ENCODE measurements at places on chromosomes 12 and 14.

- no peak for DNase-seq
Observed at GRCh38 chr12:115962216-115962615, 315.3 kb downstream of the MED13L start.

GRCh38 chr14:104550861-104551728 is 28.5 kb upstream of the C14orf180 start:
- DNase-seq, result no peak

DNA sequence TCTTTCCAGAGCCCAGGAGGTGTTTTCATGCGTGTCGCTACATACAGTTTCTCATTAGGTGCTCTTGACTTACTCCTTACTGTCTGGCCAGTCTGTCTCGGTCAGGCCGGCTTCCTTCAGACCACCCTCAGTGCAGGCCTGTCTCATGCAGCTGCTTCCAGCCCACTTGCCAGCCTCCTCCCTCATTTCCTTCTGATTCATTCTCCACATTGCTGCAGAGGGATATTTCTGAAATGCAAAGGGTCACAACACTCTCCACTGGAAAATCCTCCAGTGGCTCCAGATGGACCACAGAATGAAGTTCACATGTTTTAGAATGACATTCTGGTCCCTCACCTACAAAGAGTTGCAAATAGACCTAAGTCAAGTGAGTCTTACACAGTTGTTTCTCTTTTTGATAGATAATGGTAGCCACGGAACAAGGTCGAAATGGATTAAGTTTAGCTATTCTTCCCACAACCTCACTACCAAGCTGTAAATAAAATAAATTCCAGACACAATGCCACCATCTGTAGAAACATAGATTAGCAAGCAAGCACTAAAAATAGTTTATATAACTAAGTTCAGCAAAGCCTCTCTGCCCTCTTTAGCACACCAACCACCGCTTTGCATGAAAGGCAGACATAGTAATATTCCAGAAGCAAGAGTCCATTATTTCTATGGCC is 146.9 kb downstream of the ESR2 start:
- no peak for DNase-seq

- no peak for DNase-seq
Observed at GRCh38 chr14:85531141-85531586, 1.2 kb downstream of the FLRT2 start.

DNA sequence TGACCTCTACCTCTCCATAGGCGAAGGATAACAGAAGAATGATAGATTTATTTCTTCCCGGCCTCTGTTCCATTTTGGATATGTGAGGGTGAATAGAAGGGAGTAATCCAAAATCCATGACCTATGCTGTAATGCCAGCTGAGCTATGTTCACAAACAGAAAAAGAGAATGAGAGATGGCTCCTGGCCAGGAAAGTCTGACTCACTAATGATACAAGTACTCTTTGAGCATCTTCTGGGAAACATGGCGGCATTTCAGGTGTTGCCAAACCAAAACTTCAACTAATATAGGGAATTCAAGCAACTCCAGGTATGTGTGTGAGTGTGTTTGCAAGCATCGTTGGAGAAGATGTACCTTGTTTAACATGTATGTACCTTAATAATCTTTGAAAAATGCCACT is 55.1 kb downstream of the MED13L start:
- DNase-seq, result no peak

All from stimulated activated CD4-positive, alpha-beta T cell treated with anti-CD3 and anti-CD28 coated beads, Interleukin-1b, Interleukin-23, amount 100 ng/mL, for 1 hour (primary cell).